ENCODE measurements at places on chromosomes 4 and X.

- no peak for DNase-seq
These were observed 230.4 kb downstream of the CRLF2 start for GRCh38 chrX:981791-982626.

DNA sequence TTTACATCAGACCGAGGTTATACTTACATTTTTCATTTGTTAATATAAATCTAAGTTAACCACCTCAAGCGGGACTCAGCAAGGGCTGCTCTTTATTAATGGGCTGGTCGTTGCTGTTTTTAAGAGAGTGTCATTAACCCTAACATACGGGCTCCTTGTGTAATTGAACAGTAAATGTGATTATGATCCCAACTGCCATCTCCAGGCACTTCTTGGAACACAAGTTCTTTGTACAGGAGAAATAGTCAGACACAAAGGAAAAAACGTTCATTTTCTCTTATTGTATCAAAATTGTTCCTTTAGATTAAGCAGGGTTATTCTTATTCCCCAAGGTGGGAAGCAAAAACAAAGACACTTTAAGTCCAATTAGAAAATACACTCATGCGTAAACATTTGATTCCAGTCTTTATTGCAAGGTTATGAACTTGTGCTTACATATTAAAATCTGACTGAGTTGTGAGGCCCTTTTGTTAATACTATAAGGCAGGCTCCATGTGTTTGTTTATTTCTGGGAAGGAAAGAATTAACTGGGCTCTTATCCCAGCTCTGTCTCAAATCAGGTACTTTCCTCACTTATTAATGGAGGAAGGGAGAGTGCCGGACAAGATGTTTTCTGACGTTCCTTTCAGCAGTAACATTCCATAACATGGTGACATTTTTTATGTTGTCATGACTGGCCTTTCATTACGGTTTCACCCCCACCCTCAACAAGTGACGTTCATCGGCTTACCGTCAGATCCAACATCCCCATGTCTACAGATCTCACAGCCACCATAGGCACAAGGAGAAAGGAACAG lies 95.9 kb downstream of the RASL11B start:
- DNase-seq = no peak

GRCh38 chr4:180696460-180697092 lies 1546.6 kb upstream of the TENM3 start:
- DNase-seq = no peak

DNA sequence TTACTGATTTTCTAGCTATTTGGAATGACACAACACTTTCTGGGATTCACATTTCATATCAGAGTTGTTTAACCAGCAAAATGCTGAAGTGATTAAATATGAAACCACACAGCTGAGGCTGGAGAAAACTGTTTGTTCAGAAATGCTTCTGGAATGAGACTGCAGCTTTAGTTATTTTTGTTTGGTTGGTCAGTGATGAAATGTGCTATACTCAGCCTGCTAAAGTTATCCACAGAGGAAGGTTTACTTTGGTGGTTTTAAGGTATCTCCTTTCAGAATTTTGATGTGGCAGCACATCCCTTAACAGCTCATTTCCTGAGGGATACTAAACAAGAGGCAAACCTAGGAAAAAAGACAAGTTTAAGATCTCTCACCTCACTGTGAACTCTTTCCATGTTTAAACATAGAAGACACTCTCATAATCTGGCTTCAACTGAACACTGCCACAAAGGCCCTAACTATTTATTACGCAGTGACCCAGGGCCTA lies 106.6 kb upstream of the PDE5A start:
- DNase-seq = no peak

GRCh38 chrX:38612281-38612680 lies 50.9 kb downstream of the TSPAN7 start:
- no peak for DNase-seq

GRCh38 chr4:157804986-157805385 lies 367.8 kb downstream of the GASK1B start:
- no peak for DNase-seq

DNA sequence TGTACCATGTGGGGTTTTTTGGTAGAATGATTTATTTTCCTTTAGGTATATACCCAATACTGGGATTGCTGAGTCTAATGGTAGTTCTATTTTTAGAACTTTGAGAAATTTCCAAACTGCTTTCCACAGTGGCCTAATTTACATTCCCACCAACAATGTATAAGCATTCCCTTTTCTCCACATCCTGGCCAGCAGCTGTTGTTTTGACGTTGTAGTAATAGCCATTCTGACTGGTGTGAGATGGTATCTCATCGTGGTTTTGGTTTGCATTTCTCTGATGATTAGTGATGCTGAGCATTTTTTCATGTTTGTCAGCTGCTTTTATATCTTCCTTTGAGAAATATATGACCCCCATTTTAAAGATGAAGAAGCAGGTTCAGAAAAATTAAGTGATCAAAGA lies 153.7 kb downstream of the CBR4 start:
- no peak for DNase-seq

DNA sequence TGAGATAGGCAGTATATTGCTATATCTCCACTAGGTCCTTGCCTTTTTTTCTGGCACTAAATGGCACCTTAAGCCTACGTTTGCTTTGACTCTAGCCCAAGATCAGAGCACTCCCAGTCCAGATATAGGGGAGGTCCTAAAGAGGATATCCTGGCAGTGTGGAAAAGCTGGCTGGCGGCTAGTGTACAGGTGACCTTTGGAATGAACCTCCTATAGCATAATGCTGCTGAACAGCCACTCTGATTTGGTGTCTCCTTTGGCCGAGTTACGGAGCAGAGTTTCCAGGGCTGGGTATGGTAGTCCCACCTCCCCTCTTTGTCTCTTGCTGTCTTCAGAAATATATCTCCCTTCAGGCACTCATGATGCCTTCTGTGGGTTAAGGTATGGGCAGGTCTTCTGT lies 53.9 kb downstream of the PHEX start:
- no peak for DNase-seq

GRCh38 chr4:42453612-42454011 lies 56.3 kb downstream of the SHISA3 start:
- no peak for DNase-seq

- peak; percentile 99 for DNase-seq
These were observed 5.4 kb upstream of the MMRN1 start for GRCh38 chr4:89889289-89889688.

GRCh38 chr4:155745984-155746383 lies 12.8 kb upstream of the GUCY1B1 start:
- no peak for DNase-seq

DNA sequence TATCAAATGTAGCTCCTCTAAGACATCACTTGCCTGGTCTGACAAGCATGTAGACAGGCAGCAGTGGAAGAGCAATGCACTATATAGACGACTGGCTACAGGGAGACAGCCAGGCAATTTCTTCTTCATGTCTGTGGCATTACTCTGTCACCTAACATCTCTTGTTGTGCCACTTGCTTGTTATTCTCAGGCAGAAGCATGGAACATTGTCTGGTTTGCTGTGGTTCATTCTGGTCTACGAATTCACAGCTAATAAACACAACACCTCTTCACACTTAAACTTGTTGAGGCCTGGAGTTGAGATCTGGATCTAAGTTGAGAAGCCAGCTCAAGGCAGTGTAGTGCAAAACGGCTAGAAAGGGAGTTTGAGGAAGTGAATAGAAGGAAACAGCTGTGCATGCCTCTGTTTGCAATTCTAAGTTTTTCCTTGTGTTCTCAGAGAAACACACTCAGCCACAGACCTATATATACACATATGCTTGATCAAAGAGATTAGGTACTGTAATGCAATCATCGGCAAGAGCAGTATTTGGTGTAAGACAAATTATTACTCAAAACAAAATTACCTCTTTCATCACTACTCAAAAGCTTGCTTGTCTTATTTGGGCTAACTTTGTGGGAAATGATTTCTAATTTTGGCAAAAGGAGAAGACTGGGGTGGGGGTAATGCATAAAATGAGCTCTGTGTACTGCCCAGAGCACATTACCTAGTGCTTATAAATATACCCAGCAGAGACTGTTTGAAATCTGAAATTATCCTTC lies 243.8 kb downstream of the PPP3CA start:
- DNase-seq = peak; percentile 72

DNA sequence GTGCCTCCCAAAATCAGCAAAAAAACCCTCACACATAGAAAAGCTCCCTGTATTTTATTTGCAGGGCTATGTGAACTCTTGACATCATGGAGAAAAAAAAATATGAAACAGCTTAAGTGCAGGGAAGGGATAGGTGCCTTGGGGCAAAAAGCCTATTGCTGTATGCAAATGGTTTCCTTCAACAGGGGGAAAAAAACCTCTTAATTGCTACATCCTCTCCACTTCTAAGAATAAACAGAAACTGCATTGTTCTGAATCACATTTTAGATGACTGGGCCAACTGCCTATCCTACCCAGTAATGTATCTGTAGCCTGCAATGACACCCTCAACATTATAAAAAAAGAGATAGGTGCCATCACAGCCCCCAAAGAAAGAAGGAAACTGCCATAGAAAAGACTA lies 229.4 kb upstream of the GALNTL6 start:
- no peak for DNase-seq

DNA sequence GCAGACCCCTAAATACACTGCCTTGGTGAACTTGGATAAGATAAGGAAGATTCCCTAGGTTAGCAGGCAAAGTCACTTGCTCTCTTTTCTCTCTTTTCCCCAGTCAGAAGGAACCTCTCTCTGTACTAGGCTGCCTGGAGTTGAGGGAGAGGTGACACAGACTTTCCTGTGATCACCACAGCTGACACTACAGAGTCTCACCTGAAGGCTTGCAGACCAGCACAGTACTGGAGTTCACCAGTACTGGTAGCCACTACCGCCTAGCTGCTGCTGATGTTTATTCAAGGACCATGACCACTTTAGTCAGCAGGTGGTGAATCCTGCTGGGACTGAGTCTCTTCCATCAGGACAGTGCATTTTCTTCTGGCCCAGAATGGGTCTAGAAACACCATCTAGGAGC lies 63.3 kb downstream of the PTPN13 start:
- no peak for DNase-seq

DNA sequence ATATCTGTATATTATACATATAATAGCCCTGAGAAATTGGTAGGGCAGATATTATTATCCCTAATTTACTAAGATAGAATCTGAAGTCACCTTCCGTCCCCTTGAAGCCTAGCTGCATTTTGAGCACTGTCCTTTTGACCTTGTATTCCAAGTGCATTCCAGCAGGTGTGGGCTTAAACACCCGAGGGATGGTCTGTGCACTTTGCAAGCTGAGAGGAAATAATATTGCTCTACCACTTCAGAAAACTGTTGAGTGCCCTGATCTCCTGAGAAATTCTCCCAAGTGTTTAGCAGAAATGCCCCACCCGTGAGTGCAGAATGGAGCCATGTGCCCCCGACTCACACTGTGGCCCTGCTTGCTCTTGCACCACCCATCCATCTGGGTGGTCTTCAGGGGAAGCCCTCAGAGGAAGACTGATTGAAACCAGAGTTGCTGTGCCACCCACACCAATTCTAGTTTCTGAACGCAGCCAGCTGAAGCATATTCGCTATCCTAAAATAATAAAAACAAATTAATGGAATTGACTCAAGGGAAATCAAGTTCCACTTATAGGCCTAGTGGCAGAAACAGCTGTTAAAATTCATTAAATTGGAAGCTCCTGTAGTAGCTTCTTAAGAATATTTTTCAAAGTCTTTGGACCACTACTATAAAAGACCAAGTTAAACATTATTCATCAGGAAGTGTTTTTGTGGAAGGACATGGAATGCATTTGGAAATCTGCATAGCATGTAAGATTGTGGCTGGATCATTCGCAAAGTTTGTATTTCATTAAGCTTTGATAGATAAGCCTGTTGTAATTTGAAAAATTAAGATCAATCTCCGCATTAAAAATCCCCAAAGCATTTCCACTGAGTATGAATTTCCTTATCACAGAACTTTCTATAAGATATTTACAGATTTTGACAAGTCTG lies 41.3 kb upstream of the PRKG2 start:
- no peak for DNase-seq

GRCh38 chrX:10633722-10634121 lies 13.3 kb upstream of the MID1 start:
- peak; percentile 10 for DNase-seq

DNA sequence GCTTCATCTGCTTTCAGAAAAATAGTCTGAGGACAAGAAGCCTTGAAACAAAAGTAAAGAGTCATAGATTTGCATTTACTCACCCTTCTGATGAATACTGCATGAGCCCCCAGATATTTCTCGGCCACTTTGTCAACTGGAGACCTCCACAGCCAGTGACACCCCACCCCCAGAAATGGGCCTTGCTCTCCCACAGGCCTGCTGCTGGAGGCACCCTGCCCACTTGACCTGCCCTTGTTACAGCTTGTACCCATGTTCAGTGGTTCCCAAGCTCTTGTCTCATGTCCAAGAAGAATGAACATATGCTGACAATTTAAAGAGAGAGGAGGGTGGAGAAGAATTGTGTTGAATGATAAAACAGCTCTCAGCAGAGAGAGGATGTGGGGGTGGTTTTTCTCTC lies 225.1 kb downstream of the DCAF12L2 start:
- no peak for DNase-seq

- DNase-seq = peak; percentile 31
These were observed 59.2 kb upstream of the LEF1 start for GRCh38 chr4:108227923-108228322.

DNA sequence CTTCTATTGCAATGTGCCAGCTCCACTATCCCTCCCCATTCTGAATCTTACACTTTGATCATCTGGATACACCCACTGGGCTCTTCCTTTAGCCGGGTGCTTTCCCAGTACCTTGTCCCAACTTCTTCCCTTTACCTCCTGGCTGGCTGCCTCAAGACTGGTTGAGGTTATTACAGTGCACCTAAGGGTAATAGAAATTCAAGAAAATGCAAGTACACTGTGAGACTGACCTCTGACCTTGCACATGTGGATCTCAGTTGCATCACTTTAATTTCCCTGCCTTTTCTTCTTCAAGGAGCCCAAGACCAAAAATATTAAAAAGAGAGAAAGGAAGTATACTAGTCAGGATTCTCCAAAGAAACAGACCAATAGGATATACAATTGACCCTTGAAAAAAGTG lies 53.9 kb upstream of the NOCT start:
- no peak for DNase-seq

GRCh38 chr4:108355902-108356535 lies 187.3 kb upstream of the LEF1 start:
- peak; percentile 35 for DNase-seq

GRCh38 chr4:1080961-1081688 lies 32.2 kb downstream of the RNF212 start:
- no peak for DNase-seq

DNA sequence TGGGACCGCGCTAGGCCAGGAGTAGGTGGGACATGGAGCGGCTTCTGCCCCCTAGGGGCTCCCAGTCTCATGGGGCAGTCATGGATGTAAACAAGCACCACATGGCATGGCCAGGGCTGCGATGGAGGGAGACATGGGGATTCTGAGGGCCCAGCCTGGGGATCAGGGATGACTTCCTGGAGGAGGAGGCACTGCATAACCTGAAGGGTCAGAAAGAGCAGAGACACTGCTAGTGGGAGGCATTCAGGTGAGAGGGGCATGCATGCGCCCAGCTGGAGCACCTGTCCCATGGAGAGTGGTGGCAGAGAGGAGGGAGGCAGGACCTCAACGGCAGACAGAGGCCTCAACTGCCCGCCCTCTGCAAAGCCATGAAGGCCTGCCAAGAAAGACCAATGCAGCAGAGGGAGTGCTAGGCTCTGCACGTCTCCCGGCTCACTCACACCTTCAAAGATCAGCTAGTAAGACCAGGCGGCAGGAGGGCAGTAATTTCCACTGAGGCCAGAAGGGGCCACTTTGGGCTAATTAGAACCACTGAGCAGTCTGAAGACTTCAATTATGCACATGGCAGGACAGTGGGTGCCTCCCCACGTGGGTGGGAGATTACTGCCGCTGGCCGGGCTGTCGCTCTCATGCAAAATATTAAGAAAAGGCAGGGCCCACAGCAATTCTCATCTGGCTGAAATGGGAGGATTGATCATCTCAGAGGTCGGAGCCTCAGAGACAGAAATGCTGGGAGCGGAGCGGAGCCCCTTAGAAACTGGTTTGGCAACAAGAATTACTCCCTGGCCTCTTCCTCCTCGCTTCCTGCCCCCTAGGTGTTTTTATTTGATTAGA lies 69.6 kb downstream of the PPP2R2C start:
- DNase-seq = peak; percentile 18

Data from hematopoietic multipotent progenitor cell treated with erythropoietin and hydrocortisone succinate and interleukin-3 and kit ligand, for 6 days (in vitro differentiated cells).